ENCODE measurements at places on chromosomes 4 and X.

DNA sequence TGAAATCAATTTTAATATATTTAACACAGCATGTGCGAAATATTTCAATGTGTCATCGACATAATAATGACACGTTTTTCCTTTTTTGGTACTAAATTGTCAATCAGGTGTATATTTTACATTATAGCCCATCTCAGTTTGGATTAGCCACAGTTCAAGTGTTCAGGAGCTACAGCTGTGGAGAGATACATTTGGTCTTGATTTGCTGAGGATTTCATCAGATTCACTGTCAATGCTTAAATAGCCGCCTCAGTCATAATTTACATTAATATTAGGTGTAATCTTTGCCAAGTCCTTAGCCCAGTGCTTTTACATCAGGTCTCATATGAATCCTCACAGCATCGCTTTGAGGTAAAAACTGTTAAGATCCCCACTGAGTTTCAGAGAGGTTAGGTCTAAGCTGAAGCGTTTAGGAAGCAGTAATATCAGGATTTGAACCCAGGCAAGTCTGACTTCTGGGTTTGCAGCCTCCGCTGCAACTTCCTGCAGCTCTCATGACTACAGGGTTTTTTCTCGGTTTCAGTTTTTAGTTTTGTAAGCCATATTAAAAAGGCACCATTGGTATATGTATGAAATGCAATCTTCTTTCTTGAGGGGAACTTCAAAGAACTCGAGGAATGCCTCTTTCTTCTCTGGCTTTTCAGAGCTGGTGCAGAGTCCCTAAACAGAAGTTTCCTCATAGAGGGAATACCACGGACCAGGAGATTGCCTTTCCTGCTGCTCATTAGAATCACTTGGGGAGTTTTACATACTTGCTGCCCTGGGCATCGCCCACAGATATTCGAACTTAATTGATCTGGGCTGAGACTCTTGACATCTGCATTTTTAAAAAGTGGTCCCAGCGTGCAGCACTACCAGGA lies 6.4 kb downstream of the MTM1 start:
- DNase-seq = no peak

GRCh38 chr4:89889289-89889688 lies 5.4 kb upstream of the MMRN1 start:
- no peak for DNase-seq

DNA sequence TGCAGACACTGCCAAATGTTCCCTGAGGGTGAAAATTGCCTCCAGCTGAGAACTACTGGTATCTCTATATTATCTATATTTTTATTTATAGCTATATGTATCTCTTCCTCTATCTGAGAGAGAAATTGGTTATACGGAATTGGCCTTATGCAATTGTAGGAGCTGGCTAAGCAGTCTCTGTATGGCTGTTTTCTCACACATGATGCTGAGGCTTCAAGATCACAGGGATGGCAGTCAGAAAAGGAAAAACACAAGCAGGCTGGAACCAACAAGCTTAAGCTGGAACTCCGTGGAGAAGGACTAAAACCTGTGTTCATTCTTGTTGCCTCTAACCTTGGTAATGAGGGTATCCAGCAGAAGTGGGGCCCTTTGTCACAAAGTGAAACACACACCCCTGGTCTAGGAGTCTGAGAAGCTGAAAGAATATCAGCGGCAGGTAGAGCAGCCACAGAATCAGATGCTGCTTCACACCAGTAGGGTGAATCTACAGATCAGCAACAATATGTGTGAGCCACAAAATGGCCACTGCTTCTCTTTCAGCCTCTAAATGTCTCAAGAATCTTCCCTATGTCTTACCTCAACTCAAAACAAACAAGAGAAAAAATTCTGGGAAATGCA lies 166.5 kb upstream of the PPP1R2C start:
- DNase-seq = no peak

DNA sequence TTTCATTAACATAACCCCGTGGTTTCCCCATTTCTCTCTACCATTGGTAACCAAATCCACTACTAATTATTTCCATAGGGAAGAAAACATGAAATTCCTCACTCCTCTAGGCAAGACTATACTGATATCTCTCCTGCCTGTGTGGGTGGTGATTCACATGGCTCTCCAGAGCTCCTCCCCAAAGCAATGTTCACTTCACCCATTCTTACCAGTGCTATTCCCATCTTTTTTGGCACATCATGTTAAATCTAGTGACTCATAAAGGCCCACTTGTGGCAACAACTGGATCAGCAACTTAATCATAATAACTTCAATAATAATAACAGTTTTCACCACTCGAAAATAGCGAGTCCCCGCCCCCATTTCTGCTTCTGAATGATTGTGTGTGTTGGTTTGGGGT lies 6.1 kb upstream of the HCCS start:
- no peak for DNase-seq

- DNase-seq = no peak
These were observed 121.6 kb downstream of the SLC4A4 start for GRCh38 chr4:71460371-71460770.

DNA sequence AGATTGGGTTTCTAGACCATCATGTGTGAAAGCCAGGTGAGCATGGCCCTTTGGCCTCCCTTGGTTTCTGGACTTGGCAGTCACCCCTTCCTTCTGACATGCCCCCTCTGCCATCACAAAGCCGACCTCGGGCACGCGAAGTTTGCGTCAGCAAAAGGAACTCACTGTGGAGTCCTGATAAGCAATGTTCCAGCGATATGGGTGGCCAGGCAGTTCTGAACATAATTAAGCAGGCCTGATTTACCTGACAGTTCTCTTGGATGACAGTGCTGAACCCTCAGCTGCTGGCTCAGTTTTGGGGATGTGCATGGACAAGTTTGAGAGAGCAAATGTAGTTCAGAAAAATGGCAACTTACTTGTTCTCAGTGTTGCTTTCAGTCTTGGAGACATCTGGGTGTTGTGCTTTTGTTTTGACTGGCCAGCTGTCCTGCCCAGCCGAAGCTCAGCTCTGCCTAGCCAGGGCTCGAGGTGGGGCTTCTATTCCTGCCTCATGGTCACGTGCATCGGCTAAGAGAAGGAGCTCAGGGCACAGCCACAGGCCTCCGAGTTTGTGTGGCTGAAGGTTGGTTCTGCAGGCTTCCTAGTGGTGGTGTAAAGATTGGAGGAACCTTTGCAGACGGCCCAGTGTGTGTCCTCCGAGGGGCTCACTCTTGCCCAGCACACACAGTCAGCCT lies 78.3 kb downstream of the CLDN34 start:
- no peak for DNase-seq

DNA sequence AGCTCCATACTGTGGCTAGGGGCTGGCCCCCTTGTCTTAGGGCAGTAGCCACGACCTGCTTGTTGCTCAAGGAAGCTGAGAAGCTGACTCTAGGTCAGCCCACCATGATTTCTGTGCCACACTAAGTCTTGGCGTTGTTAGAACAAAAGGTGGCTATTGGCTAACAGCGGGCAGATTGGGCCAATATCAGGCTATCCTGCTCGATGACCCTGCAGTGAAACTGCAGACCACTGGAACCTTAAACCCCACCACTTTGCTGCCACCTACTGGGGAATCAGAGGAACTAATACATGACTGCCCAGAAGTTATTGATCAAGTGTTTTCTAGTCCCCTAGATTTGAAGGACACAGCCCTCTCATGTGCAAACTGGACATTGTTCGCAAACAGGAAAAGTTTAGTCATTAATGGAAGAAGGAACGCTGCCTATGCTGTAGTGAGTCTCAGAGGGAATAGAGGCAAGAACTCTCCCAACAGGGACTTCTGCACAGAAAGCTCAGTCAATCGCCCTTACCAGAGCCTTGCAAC lies 17.0 kb upstream of the PAPSS1 start:
- no peak for DNase-seq

GRCh38 chr4:1448589-1449420 lies 42.6 kb upstream of the NKX1-1 start:
- DNase-seq = no peak

GRCh38 chrX:40968180-40968579 lies 117.1 kb upstream of the USP9X start:
- no peak for DNase-seq

GRCh38 chrX:152600853-152601633 lies 36.7 kb upstream of the GABRQ start:
- no peak for DNase-seq

DNA sequence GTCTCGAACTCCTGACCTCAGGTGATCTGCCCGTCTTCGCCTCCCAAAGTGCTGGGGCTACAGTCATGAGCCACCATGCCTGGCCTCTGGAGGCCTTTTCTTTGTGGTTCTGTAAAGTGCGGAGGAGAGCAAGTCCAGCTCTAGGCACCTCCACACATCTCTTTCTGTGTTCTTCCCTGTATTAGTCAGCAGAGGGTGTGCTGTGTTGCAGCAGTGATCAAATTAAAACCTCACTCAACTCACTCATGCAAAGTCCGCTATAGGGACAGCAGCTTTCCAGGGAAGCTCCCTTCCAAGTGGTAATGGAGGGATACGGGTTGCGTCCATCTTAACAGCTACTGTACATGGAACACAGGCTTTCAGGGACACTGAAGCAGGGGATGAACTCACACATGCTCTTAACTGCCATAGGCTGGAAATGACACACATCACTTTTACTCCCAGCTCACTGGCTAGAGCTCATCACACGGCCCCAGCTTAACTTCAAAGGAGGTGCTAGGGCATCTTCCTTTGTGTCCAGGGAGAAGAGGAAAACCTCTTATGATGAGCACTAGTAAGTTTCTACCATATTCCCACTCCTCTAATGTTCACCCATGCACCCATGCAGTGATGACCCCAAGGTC lies 36.0 kb upstream of the CCNG2 start:
- no peak for DNase-seq

DNA sequence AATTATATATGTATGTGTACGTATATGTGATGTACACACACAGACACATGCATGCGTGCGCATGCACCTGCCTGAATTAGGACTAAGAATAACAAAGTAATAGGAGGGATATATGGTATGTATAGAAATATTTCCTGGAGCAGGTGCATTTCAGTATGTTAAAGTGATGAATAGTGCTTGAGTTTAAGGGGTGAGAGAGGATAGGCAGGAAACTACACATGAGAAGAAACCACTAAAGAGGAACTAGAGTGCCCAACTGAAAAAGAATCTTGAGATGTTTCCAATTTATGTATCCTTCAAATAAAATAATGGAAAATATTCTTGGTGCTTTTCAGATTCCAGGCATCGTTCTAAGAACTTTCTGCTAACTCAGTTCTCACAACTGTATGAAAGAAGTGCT lies 52.6 kb upstream of the UNC5C start:
- DNase-seq = no peak

GRCh38 chr4:31645236-31645635 lies 925.1 kb downstream of the PCDH7 start:
- DNase-seq = no peak

DNA sequence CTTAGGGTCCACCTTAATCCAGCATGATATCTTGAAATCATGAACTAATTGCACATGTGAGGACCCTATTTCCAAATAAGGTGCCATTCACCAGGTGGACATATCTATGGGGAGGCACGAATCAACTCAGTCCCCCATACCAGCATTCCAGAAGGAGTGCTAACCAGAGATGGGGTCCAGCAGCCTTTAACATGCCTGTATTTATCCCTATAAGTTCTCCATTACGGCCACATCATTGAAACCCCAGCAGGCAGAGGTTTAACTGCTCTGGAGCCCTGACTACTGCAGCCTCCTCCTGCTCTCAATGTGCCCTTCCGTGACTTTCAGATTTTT lies 3.2 kb upstream of the ASMTL start:
- no peak for DNase-seq

DNA sequence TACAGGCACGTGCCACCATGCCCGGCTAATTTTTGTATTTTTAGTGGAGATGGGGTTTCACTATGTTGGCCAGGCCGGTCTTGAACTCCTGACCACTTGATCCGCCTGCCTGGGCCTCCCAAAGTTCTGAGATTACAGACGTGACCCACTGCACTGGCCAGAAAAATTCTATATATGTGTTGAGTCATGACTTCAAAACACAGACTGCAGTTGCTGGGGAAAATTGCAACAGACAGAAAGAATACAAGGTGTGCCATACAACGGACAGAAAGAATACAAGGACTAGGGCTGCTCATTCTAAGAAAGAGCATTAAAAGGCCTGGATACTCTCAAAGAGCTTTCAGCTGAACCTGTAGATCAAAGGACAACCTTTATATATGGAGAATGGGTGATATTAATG lies 109.6 kb upstream of the ACSL4 start:
- no peak for DNase-seq

DNA sequence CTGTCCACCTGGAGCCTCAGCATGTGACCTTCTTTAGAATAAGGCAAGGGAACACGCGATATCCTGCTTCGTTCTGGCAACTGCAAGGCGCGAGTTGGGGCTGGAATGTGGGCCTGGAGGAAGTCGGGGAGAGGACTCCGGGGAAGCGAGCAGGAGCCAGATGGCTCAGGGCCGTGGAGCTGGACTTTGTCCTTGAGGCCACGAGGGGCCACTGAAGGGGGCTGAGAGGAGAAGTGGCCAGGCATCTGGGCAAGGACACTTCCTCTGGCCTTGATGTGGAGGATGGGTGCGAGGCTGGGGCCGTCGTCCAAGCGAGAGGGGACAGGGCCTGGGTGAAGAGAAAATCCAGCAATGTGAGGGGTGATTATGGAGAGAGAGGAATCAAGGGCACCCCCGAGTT lies 12.2 kb upstream of the DUSP9 start:
- no peak for DNase-seq

DNA sequence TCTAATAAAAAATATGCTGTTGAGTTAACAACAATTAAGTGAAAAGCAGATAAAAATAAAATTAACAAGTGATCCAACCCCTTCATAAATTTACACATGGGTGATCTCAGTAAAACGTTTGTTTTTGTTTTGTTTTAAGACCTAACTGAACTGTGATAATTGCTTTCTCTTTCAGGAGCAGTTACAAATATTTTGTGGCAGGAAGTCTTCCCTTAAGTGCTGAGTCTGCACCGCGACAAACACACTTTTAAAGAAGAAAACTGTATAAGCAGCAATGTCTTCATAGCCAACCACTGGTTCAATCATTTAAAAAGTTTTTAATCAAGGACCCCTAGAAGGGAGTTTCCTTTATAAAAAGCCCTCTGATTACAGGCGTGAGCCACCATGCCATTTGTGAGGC lies 53.7 kb upstream of the NFKB1 start:
- no peak for DNase-seq

GRCh38 chrX:51891821-51892551 lies 1.4 kb upstream of the MAGED1 start:
- DNase-seq = no peak

DNA sequence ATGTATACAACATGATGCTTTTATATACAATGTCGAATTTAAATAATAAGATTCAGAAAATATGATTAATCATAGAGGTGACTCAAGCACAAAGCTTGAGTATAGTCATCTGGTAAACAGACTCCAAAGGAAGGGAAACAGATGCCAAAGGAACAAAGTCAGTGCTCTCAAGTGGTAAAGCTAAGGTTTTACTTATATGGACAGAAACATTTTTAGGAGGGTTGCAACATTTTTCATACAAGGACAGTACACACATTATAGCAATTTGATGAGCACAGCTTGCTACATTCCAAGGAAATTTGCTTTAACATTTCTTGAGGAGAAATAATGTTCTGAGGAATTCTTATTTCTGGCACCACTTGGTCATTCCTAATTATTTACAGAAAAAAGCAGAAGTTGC lies 333.4 kb upstream of the AADAT start:
- DNase-seq = no peak

GRCh38 chr4:182600856-182601255 lies 316.3 kb downstream of the DCTD start:
- DNase-seq = no peak
